ENCODE measurements at places on chromosomes 2 and 18. TPM values are rescaled to one million over a fixed set of nuclear protein-coding genes. Genes with fewer than 3 reads are reported as not detected.

DNA sequence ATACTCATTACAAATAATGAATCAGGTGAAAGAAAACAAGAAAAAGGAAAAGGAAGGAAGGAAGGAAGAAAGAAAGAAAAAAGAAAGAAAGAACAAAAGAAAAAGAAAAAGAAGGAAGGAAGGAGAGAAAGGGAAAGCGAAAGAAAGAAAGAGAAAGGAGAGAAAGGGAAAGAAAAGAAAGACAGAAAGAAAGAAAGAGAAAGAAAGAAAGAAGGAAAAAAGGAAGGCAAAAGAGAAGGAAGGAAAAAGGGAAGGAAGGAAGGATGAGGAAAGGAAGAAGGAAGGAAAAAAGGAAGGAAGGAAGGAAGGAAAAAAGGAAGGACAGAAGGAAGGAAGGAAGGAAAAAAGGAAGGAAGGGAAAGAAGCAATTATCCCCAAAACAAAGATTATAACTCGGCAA lies 1460.4 kb upstream of the PIK3C3 start:
- no peak for DNase-seq

DNA sequence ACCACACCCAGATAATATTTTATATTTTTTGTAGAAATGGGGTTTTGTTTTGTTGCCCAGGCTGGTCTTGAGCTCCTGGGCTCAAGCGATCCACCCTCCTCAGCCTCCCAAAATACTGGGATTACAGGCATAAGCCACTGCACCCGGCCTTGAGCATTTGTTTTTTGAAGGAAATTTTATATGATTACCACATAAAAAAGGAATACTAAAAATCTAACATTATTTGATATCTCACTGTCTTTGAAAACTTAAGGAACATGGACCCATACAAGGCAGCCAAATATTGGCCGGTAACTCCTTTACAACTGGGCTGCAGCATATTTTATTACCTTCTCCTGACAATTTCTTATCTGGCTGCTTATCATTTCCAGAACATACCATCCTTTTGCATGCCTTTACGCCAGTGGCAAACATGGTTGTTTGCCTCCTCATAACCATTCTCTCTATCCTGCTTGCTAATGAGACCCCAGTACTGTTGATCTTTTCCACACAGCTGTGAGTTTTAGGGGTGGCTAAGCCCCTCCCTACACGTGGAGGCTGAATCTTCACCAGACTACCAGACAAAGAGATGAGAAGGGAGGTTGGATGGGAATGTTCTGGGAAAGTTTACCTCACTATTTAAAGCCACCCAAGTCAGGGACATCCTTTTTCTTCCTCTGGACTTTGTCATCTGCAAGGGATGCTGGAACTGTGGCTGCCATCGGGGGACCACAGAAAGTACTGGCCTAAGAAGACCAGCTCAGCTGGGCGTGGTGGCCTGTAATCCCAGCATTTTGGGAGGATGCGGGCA lies 157.5 kb downstream of the TGIF1 start:
- no peak for DNase-seq

- peak; percentile 77 for DNase-seq
Measured at GRCh38 chr18:8443505-8443904, 165.7 kb upstream of the RAB12 start.

DNA sequence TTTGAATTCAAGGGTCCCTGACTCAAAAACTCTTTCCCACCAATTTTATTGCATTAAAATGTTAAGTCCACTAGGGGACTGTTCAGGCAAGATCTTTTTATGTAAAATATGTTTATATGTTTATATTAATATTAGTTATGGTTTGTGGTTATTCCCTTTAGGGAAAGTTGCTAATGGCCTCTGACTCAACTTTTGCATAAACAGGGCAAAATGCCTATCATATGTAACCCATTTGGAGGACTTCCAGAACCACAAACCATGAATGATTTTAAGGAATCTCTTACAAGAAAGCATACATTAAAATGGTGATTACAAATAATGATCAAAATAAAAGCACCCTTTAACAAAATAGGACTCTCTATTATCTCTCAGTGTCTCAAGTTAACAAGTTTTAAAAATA lies 1484.5 kb upstream of the ZEB2 start:
- no peak for DNase-seq

GRCh38 chr2:29044459-29044858 lies 29.9 kb downstream of the PCARE start:
- no peak for DNase-seq

DNA sequence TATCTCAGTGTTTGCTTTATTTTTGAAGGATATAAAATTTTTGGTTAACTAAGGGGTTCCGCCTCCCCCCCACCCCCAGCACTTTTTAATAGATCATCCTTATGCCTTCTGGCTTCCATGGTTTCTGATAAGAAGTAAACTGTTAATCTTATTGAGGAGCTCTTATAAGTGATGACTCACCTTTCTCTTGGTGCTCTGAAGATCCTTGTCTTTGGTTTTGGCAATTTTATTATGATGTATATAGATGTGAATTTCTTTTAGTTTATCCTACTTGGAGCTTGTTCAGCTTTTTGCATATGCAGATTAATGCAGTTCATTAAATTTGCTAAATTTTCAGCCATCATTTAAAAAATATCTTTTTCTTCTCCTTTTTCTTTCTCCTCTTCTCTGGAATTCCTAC lies 91.7 kb upstream of the CTAGE1 start:
- DNase-seq: no peak

- DNase-seq: no peak
Measured at GRCh38 chr2:132033365-132033764, 128.4 kb downstream of the ANKRD30BL start.

- peak; percentile 54 for DNase-seq
Measured at GRCh38 chr18:31596081-31596872, 4.6 kb downstream of the TTR start.

DNA sequence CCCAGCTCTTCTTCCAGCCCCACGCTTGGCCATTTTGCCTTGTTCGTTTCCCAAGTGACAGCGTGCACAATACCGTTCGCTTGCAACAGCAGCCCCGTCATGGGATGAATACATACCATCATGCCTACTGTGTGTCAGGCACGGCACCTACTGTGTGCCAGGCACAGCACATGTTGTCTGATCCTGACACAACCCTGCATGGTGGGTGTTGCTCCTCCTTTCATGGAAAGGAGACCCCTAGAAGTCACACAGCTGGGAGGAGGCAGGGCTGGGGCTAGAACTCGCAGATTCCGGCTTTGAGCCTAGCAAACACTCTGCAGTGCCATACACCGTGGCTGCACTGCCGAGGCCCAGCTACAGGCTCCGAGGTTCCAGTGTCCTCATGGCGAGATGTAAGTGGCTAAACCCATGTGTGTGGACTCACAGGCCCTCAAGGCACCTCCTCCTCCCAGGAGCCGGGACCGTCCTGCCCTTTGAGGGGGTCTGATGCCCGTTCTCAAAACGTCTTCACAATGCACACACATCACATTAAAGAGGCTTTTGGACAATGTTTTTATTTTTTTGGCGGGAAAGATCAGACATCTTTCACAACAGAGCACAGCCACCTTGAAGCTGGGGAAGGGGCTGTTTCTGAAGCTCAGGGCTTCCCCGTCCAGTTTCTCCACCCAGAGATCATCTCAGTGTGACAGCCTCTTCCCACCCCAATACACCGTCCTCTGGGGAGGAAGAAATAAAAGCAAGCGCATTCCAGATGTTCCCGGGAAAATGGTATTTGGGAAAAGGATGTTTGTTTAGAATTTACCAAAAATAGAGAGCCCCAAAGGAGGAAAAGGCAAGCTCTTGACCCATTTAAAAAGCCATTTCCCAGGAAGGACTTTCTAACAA lies 64.9 kb downstream of the HS1BP3 start:
- no peak for DNase-seq

GRCh38 chr2:10083692-10084211 lies 3.5 kb upstream of the CYS1 start:
- peak; percentile 13 for DNase-seq

DNA sequence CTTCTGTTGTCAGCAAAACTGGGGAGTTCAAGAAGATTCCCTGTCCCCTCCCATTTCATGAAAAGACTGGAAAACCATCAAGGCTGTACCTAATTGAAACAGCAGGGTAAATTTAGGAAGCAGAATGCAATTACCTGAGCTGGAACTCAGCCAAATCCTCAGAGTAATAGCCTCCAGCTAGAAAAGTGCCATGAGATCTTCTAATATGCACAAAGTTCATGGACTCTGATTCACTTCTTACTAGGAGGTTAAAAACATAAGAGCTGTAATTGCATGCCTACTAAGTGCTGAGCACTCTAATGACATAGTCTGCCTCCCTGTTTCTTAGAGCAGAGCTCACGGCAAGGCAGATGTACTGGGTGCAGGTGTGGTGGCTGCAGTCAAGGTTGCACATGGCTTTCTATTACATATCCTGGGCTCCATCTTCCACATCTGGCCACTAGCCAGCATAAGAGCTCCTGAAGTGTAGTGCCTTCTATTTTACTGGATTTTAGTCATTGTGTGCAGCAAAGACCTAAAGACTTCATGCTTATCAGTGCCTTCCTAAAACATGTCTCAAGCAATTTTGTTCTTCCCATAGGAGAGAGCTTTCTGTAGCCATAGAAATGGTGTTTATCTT lies 341.7 kb downstream of the PTPRM start:
- DNase-seq: no peak

DNA sequence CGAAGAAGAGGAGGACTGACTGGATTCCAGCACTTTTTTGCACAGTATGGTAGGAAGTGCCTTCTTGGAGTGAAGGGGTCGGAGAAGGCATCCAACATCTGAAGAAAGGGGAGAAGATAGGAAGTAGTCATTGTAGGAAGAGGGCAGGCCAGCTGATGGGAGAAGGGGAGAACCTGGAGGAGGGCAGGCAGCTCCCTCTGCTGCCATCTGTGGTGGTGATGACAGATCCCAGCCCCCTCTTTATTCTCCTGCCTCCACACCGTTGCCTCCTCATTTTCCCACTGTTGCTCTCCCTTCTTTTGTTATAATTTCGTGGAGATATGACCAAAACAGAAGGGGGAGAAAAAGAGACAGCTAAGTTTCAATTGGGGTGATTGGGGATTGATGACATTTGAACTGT lies 2.9 kb upstream of the SCYGR2 start:
- peak; percentile 74 for DNase-seq

Gene ZNF385B
- 1.1 TPM for total RNA-seq

Gene TXNL4A
- 54.6 TPM for total RNA-seq

Gene EFR3B
- total RNA-seq: 0.88 TPM

Gene C1QL2
- total RNA-seq: not detected

Gene RAD51AP2
- total RNA-seq: not detected

Gene CTAGE1
- not detected for total RNA-seq

Gene SRD5A2
- not detected for total RNA-seq

Gene CLEC4F
- total RNA-seq: not detected

Gene FBXO36
- 7.7 TPM for total RNA-seq

Data from osteoblast (primary cell).